ENCODE measurements at places on chromosomes 7 and 10. TPM values are rescaled to one million over a fixed set of nuclear protein-coding genes. Genes with fewer than 3 reads are reported as not detected.
A peak's percentile ranks its signal among the peaks of the same experiment; 100 is the strongest.

The FUOM gene
- 31.2 TPM for polyA plus RNA-seq

The NPSR1 gene
- not detected for polyA plus RNA-seq

The TSPAN33 gene
- 11.1 TPM for polyA plus RNA-seq

The SLC29A4 gene
- polyA plus RNA-seq: not detected

The ZNF488 gene
- not detected for polyA plus RNA-seq

The UBE2H gene
- 14.0 TPM for polyA plus RNA-seq

DNA sequence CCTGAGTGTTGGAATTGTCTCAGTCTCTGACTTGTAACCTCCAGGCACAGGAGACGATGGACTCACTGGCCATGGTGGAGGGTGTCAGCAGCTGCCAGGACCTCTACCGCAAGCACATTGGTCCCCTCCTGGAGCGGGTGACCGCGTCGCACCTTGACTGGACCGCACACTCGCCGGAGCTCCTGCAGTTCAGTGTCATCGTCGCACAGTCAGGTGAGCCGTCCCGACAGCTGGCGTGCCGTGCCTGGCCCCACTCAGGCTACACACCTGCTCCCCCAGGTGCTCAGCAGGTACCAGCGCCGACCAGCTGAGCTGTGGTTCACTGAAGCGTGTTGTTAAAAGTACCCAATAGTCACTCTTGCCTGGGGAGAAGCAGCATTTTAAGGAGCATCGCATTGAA lies 36.7 kb upstream of the PRKAR1B start:
- DNase-seq: no peak
- no peaks in the 10 kb centered on the region for H3K27me3 ChIP-seq
- H3K4me3 ChIP-seq: no peak overlapping the region
- H3K4me1 ChIP-seq: no peaks in the 10 kb centered on the region

DNA sequence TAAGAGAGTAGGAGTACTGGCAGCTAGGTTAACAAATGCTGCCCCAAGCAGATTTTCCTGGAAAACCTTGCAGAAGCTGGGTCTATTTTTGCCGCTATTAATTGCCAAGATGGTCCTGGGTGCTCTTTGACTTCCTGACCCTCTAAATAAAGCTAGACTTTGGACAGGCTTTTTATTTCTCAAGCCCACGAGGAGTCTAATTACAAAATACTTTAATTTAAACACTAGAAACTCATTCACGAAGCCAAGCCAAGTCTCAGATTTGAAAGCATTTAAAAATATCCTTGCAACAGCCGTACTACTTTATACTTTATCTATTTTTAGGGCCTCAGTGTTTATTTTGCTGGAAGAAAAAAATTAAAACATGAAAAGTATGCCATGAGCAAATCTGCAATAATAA lies 45.1 kb downstream of the TMEM26 start:
- H3K27me3 ChIP-seq: no peaks in the 10 kb centered on the region
- H3K4me1 ChIP-seq: no peaks in the 10 kb centered on the region
- H3K27ac ChIP-seq: no peak overlapping the region
- no peak overlapping the region for H3K4me3 ChIP-seq
- no peaks in the 10 kb centered on the region for H3K36me3 ChIP-seq

GRCh38 chr10:66440568-66440967 lies 485.3 kb upstream of the LRRTM3 start:
- no peak overlapping the region for H3K27ac ChIP-seq
- H3K36me3 ChIP-seq: no peaks in the 10 kb centered on the region
- H3K4me1 ChIP-seq: no peaks in the 10 kb centered on the region

DNA sequence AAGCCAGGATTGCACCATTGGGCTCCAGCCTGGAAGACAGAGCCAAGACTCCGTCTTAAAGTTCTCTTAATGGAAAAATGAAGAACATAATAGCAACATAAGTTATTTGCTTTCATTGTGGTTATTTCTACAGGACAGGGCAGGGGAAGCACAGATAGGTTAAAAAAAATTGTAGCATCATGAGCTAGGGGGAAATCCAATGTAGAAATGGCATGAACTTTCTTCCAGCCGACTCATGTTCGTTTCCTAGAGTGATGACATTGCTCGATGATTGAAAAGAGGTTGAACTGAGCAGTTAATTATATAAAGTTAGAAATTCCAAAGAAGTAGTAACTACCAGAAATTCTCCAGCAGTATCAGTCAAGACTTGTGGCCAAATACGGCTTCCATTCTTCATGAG lies 64.9 kb downstream of the DAGLB start:
- H3K4me1 ChIP-seq: peaks cover 28% of the 10 kb centered on the region
- no peak overlapping the region for H3K27ac ChIP-seq
- no peaks in the 10 kb centered on the region for H3K27me3 ChIP-seq

- H3K36me3 ChIP-seq: peaks cover 2% of the 10 kb centered on the region
- H3K27me3 ChIP-seq: no peaks in the 10 kb centered on the region
- H3K27ac ChIP-seq: no peak overlapping the region
- no peak for DNase-seq
- H3K4me3 ChIP-seq: no peak overlapping the region
These were observed 43.0 kb downstream of the SUFU start for GRCh38 chr10:102546606-102547320.

DNA sequence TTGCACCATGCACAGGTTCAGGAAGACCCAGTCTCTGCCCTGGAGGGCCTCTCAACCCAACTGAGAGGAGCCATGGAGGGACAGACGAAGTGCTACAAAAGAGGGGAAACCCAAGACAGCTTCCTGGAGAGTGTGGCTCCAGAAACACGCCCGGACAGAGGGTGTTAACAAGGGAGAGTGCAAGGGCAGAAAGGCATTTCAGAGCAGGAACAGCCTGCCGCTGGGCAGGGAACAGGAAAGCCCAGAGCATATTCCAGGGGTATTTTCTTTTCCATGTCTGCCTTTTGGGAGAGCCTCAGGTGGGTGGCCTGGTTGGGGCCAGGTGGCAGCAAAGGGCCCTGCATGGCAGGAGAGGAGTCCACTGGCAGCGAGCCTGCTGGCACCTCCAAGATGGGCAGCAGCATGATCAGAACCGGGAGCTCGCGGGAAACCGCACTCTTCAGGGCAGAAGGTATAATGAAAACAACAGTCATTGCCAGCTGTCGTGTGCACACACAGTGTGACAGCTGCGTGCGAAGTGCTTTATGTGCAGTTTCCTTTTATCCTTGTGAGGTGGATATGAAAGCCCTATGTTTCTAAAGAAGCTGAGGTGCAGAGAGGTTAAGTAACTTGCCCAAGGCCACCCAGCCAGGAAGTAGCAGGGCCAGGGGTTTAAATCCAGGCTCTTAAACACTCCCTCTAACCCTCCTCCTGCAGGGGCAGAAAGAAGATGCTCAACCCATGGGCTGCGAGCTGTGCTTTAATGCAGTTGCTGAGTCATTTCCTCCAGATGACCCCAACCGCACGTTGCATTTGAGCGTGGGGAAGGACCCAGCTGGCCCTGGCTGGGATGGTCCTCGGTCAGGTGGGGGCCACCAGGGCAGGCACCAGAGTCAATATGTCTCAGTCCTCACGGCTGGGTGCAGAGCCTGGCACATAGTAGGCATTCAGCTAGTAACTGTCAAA lies 128.6 kb downstream of the OAT start:
- H3K27me3 ChIP-seq: no peaks in the 10 kb centered on the region
- DNase-seq: peak; percentile 80
- H3K4me1 ChIP-seq: peaks cover 55% of the 10 kb centered on the region
- no peaks in the 10 kb centered on the region for H3K36me3 ChIP-seq
- peak overlapping the region; percentile 68 for H3K27ac ChIP-seq

GRCh38 chr7:42426163-42426562 lies 189.2 kb upstream of the GLI3 start:
- no peak overlapping the region for H3K4me3 ChIP-seq
- H3K36me3 ChIP-seq: no peaks in the 10 kb centered on the region
- DNase-seq: no peak

DNA sequence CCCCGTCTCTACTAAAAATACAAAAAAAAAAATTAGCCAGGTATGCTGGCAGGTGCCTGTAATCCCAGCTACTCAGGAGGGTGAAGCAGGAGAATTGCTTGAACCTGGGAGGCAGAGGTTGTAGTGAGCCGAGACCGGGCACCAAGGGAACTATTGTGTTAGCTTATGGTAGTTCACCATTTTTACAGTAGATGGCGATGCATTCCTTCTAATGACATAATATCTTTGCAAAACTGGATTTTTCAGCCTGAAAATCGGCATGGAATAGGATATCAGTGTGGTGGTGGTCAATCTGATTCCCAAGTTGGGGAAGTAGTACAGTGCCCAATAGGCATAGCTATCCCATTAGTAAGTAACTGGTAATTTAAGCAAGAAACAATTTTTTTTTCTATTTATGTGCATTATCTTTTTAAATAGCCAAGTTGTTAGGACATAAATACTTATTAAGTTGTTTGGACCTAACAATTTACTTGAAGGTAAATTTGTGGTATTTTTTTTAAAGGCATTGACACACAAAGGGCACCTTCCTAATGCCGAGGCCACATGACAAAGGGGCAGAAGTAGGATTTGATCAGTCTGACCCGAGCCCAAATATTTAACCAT lies 17.6 kb upstream of the IMPDH1 start:
- no peaks in the 10 kb centered on the region for H3K36me3 ChIP-seq
- no peaks in the 10 kb centered on the region for H3K27me3 ChIP-seq
- no peak overlapping the region for H3K4me3 ChIP-seq

GRCh38 chr7:30266686-30267085 lies 17.7 kb upstream of the ZNRF2 start:
- no peaks in the 10 kb centered on the region for H3K36me3 ChIP-seq
- no peak for DNase-seq
- H3K27ac ChIP-seq: no peak overlapping the region
- H3K4me1 ChIP-seq: no peaks in the 10 kb centered on the region
- no peaks in the 10 kb centered on the region for H3K27me3 ChIP-seq

GRCh38 chr7:130114374-130114773 lies 44.0 kb downstream of the KLHDC10 start:
- no peak for DNase-seq
- H3K36me3 ChIP-seq: no peaks in the 10 kb centered on the region
- peaks cover 32% of the 10 kb centered on the region for H3K4me1 ChIP-seq

GRCh38 chr10:78433766-78434535 lies 400.3 kb downstream of the RPS24 start:
- H3K27ac ChIP-seq: no peak overlapping the region
- DNase-seq: no peak
- H3K36me3 ChIP-seq: no peaks in the 10 kb centered on the region
- no peak overlapping the region for H3K4me3 ChIP-seq
- no peaks in the 10 kb centered on the region for H3K27me3 ChIP-seq
- H3K4me1 ChIP-seq: no peaks in the 10 kb centered on the region

GRCh38 chr7:55470261-55470660 lies 102.0 kb downstream of the VOPP1 start:
- no peak for DNase-seq
- H3K27me3 ChIP-seq: no peaks in the 10 kb centered on the region
- no peaks in the 10 kb centered on the region for H3K4me1 ChIP-seq
- H3K36me3 ChIP-seq: peaks cover 17% of the 10 kb centered on the region
- H3K27ac ChIP-seq: no peak overlapping the region

DNA sequence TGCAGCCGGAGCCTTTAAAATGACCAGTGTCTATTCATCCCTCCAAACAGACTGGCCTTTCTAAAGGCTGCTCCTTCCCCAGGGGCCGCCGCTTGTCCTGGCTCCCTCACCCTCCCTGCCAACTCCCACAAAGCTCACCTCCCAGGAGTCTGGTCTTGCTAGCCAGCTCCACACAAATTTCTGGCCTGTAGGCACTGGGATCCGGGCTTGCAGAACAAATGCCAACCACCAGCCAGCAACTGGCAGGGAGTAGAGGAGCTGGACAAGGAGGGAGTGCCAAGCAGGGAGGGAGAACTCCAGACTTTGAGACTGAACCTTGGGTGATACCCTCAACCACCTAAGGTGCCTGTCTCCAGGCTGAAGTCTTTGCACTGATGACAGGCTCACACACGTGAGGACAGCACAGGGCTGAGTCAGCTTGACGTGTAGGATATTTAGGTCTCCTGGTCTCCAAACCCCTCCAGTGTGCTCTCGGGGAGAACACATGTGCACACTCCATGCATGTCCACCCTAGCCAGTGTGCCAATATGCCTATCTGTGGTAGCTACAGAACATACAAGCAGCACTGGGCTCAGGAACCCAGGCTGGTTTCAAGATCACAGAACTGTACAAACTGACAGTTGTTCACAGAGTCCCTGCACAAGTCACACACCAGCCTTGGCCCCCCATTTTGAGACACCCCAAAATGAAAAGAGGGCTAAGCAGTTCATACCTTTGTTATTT lies 6.0 kb downstream of the PAX2 start:
- no peaks in the 10 kb centered on the region for H3K36me3 ChIP-seq
- H3K4me1 ChIP-seq: no peaks in the 10 kb centered on the region
- H3K27ac ChIP-seq: no peak overlapping the region
- peaks cover 32% of the 10 kb centered on the region for H3K27me3 ChIP-seq
- no peak for DNase-seq

- no peak overlapping the region for H3K27ac ChIP-seq
- no peaks in the 10 kb centered on the region for H3K4me1 ChIP-seq
- DNase-seq: no peak
These were observed 50.0 kb downstream of the SLC37A3 start for GRCh38 chr7:140348161-140348849.

DNA sequence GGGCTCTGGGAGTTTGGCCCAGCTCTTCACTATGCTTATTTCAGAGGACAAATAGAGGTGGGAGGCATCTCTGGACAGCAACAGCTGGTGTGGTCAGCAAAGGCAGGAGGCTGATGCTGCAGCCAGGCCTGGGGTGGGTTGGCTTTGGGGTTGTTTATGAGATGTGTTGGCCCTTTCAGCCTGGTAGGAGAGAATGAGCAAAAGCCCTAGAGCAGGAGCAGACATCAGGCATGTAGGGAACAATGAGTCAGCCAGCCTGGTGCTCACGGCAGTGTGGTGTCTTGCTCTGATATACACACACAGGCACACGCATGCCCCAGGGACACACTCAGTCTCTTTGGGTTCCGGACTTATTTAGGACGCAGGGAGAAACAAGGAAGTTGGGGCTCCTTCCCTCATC lies 157.1 kb downstream of the PRKCQ start:
- no peaks in the 10 kb centered on the region for H3K36me3 ChIP-seq
- no peaks in the 10 kb centered on the region for H3K27me3 ChIP-seq
- DNase-seq: no peak
- H3K27ac ChIP-seq: no peak overlapping the region
- no peak overlapping the region for H3K4me3 ChIP-seq
- H3K4me1 ChIP-seq: no peaks in the 10 kb centered on the region

DNA sequence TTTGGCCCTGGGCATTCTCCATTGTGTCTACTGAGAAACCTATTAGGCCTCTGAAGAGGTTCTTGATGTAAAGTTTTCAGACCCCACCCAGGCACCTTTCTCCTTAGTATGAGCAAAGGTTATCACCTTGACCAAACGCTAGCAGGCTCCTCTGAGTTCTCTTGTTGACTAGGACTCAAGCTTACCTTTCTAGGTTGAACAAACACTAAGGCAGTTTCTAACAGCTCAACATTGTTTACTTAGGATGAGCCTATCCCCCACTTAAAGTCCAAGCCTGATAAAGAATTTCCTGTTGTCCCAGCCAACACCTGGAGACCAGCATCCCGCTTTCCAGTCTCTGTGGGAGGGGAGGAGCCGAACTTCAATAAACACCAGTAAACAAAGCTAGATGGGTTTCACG lies 26.3 kb upstream of the ITGB8 start:
- H3K36me3 ChIP-seq: no peaks in the 10 kb centered on the region
- no peak for DNase-seq
- H3K27ac ChIP-seq: no peak overlapping the region
- no peaks in the 10 kb centered on the region for H3K27me3 ChIP-seq
- no peak overlapping the region for H3K4me3 ChIP-seq
- H3K4me1 ChIP-seq: peaks cover 12% of the 10 kb centered on the region
